Jurkat, Clone E6-1 (cell line): ENCODE measurements at places on chromosomes 7 and 10.
A peak's percentile ranks its signal among the peaks of the same experiment; 100 is the strongest.

GRCh38 chr10:12568391-12569009 lies 219.2 kb downstream of the CAMK1D start:
- DNase-seq: no peak

DNA sequence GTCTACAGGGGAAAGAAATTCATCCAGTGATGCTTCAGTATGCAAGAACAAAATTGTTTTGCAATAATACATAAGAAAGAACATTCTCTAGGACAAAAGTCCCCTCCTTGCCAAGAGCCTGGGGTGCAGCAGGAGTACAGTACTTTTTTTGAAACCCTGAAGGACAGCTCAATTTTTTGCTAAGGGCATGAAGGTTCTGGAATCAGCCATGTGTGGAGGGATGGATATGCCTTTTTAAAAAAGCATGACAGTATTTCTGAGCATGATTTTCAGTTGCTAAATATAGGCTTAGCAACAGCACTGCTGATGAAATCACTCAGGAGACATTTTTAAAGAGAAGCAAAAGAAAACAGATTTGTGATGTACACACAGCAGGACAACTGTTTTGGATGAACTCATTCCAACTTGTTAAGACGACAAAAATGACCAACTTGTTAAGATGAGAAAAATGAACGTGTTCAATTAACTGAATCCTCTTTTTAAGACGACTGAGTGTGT lies 39.3 kb downstream of the HBP1 start:
- DNase-seq: no peak

DNA sequence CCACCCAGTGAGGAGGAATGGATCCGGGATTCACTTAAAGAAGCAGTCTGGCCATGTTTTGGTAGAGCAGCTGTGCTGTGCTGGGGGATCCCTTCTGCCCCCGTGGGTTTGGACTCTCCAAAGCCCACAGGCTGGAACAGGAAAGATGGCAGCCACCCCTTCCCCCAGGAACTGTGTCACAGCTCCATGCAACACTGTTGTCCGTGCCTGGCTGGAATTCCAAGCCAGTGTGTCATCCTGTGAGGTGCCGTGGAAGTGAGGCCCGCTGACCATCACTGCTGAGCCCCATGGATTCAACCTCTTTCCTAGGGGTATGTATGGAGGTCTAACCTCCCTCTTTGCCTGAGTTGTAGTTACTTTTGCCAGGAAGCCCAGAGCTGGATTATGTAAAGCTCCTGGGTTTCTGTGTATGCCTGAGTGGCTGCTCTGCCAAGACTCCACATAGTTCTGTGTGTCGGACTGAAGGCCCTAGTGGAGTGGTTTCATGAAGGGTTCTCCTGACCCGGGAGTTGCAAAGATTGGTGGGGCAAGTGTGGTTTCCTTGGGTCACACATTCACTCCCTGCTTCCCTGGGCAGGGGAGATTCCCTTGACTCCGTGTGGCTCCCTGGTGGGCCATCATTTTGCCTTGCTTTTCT lies 35.1 kb upstream of the PCGF5 start:
- no peak for DNase-seq

DNA sequence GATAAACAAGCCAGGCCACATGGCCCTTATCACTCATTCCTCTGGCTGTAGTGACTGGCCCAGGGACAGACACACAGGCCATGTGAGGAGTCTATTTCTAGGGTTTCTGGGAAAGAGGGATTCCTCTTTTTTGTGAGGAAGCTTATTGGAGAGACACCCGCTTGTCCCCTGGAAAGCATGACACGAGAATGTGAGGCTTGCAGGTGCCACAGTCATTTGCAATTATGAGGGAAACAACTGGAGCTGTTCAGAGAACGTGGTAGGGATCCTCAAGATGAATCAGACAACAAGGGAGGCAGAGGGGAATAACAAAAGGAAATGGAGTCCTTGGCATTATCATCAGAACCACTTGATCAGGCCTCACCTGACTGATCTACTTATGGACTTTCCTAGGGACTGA lies 64.5 kb downstream of the ADCYAP1R1 start:
- DNase-seq: no peak

DNA sequence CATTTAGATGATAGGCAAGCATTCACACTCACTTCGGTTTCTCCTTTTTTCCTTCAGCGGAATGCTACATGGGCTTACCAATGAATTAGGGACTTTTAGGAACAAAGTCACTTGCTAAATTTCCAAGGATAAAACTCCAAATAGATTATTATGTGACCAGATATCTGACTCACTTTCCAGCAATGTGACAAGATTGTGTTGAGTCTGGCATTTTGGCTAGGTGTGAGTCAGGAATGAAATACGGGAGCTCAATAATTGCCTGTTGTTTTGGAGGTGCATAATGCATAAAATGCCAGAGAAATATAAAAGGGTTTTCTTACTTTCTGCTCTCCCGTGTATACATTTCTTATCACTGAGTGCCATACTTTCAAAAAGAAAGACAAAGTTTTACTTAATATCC lies 721.1 kb downstream of the KCNMA1 start:
- DNase-seq: no peak

- no peak for DNase-seq
These were observed 1340.9 kb downstream of the XPNPEP1 start for GRCh38 chr10:108582387-108582786.

- no peak for DNase-seq
These were observed 3.7 kb upstream of the HNRNPH3 start for GRCh38 chr10:68327889-68328786.

GRCh38 chr10:113566888-113567287 lies 14.0 kb downstream of the HABP2 start:
- DNase-seq: no peak

- no peak for DNase-seq
These were observed 53.2 kb upstream of the ZNF33B start for GRCh38 chr10:42691361-42692120.

DNA sequence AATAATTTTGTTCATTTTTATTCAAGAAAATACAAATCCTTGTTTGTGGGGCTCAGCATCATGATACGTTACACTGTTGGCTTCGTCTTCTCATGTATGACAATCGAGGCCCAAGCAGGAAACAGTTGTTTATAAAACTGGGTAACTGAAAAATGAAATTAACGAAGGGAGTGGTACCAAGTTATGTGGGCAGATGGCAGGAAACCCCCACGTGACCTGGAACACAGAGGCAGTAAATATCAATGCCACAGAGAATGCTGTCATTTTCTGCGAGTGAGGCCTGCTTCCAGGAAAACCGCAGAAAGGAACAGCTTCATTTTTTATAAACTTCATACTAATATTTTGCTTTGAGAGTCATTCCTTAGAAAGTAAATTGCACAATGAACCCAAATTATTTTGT lies 201.0 kb upstream of the ADARB2 start:
- DNase-seq: no peak

- DNase-seq: no peak
These were observed 262.6 kb downstream of the HGF start for GRCh38 chr7:81507221-81507620.

GRCh38 chr7:101995121-101995520 lies 177.7 kb downstream of the CUX1 start:
- peak; percentile 84 for DNase-seq

DNA sequence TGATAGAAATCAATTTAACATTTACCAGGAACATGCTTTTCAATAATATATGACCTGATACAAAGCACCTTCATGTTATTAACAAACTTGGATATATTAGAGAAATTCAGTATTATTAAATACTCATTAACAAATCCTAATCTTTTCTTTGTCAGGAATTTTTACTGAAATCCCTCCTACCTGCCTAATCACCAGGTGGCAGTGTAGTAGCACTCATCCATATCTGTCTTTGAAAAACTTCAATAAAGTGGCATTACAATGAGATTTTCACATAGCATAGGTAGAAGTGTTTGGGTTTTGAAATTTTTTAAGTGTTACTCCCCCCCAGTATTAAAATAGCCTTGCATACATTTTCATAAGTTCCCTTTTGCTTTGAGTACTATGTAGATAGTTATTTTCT lies 1246.6 kb upstream of the LRRN3 start:
- peak; percentile 7 for DNase-seq

DNA sequence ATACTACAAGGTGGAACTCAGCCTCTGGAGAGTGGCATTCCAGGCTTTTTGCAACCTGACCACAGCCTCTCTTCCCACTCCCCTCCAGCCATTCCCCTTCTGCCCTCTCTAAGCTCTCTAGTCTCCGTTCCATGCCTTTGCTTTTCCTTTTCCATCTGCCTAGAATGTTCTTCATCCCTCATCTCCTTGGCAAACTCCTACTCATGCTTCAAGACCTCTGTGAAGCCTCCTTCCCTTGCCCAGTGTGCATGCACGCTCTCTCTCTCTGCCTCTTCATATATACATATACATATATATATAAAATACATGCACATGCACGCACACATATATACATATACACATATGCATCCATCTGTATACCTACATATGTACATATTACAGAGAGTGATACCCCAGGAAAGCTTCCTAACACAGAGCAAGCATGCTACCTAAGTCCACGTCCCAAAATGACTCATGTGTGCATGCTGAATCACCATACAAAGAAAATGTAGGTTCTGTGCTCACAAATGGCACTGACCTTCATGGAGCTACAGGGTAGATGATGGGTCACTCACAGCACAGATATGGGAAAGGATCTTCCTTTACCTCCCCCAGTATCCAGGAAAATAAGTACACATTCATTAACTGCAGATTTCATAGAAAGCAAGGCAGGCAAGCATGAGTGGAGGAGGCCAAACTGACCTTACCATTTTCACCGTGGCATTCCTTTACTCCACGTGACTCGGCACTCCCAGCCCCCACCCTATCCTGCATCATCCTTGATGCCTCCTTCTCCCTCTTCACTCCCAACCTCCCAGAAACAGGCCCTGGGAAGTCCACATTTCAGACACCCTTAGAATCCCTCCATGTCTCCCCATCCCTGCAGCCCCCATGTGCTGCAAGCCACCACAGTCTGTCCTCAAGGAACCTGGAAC lies 238.4 kb upstream of the ZMIZ1 start:
- no peak for DNase-seq

GRCh38 chr7:46099076-46099475 lies 178.0 kb upstream of the IGFBP3 start:
- DNase-seq: no peak

- no peak for DNase-seq
These were observed 8.1 kb downstream of the DNAH11 start for GRCh38 chr7:21550821-21551531.

DNA sequence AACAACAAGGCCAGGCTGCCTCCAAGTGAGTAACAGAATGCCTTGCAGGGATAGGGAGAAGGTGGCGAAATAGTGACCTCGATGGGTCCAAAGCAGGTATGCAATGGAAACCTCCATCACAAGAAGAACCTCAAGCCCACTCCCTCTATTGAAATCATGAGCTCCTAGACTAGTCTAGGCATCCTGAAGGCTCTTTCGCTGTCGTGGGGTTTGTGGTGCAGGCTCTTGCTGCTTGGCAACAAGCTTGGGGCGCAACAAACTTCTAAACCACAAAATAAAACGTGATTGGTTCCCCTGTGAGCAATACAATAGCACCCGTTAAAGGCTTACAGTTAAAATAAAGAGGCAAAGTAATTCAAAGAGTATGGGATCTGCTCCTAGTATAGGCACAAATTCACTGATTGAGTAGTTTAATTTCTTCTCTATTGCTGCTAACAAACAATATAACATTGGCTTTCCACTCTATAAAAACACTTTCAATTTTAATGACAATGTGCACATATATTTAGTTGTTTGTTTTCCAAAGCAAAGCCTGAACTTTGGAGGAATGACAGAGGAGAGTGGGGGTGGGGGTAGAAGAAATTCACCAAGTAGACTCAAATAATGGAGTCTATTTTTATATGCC lies 64.1 kb downstream of the C10orf67 start:
- DNase-seq: peak; percentile 18

DNA sequence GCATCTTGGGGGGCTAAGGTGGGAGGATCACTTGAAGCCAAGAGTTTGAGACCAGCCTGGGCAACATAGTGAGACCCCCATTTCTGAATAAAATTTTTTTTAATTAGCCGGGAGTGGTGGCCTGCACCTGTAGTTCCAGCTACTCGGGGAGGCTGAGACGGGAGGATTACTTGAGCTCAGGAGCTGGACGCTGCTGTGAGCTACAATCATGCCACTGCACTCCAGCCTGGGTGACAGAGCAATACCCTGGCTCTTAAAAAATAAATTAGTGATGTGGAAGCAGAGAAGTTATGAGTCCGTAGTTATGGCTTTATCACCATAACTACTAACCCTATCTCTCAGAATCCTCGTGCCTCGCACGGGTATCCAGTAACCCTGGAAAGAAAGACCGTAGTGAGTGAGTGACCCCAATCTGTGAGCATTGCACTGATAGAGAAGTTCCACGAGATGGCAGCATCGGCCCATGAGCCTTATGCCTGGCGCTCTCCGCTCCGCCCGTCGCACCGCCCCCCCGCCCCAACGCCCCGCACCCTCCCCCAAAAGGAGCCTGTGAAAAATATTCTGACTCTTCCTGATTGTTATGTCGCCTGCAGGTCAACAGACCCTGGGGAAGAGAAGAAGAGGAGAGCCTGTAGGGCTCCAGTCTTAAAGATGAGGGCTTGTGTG lies 4.9 kb upstream of the SLC29A3 start:
- DNase-seq: peak; percentile 52

GRCh38 chr7:73822319-73823173 lies 8.2 kb upstream of the CLDN4 start:
- no peak for DNase-seq

DNA sequence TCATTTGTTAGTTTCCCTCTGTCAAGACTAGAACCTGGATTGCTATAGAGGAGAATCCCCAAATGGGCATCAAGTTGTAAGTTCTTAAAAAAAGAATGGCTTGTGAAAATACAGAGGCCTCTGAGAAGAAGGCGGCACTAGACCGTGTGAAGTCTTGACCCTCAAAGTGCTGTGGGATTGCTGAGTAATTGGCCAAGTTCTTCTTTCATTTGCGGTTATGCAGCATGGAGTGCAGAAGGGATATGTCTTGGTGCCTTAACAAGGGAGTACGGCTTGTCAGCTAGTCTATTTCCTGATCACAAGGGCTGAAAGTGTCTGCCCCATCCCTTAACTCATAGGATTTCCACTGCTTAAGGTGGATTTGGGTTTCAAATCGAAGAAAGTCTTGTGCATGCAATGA lies 81.2 kb downstream of the MKX start:
- no peak for DNase-seq

- DNase-seq: no peak
These were observed 4.3 kb upstream of the UTF1 start for GRCh38 chr10:133225707-133226191.

- no peak for DNase-seq
These were observed 571.8 kb downstream of the CCSER2 start for GRCh38 chr10:84900141-84900540.

GRCh38 chr10:93701866-93702209 lies 554 bp downstream of the FRA10AC1 start:
- no peak for DNase-seq

- no peak for DNase-seq
These were observed 124.1 kb downstream of the CAMK1D start for GRCh38 chr10:12473491-12473890.

DNA sequence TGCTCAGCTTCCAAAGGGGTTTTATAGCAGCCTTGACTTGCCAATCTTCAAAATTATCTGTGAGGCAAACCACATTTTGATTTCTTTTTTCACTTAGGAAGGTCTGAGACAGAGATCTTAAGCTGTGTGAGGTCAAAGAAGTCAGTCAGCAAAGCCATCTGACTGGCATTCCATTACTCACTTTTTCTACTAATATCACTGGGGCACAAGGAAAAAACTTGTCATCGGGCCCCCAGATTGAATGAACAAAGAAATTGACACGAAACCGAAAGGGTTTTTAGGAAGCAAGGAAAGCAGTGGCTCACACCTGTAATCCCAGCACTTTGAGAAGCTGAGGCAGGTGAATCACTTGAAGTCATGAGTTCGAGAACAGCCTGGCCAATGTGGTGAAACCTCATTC lies 78.5 kb upstream of the FRMD4A start:
- DNase-seq: no peak
